Stimulated activated CD4-positive, alpha-beta T cell treated with anti-CD3 and anti-CD28 coated beads, Interleukin-15, amount 100 ng/mL, for 1 hour (primary cell): ENCODE measurements at places on chromosomes 11 and 22.
A peak's percentile ranks its signal among the peaks of the same experiment; 100 is the strongest.

DNA sequence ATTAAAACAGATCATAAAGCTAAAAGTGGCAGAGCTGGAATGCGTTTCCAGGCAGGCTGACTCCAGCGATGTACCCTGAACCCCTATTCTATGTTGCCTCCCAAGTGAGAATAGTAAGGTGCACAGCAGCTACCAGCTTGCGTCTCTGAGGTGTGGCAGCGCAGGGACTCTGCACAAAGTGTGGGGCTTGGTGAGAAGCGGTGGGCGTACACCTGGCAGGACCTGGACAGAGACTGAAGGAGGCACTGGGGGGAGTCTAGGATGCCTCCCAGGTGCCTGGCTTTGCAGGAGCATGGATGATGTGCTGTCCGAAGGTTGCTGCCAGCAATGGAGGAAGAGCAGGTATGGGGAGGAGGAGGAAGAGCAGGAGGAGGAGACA is 42.9 kb downstream of the AMPD3 start:
- no peak for DNase-seq

- no peak for DNase-seq
Measured at GRCh38 chr11:76267556-76267955, 61.3 kb upstream of the WNT11 start.

- no peak for DNase-seq
Measured at GRCh38 chr11:13334034-13334786, 56.6 kb downstream of the BMAL1 start.

DNA sequence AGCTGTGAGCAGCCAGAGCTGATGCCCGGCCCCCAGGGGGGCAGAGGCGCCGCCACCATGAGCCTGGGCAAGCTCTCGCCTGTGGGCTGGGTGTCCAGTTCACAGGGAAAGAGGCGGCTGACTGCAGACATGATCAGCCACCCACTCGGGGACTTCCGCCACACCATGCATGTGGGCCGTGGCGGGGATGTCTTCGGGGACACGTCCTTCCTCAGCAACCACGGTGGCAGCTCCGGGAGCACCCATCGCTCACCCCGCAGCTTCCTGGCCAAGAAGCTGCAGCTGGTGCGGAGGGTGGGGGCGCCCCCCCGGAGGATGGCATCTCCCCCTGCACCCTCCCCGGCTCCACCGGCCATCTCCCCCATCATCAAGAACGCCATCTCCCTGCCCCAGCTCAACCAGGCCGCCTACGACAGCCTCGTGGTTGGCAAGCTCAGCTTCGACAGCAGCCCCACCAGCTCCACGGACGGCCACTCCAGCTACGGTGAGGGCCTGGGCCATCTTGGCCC is 6.1 kb downstream of the CDC42EP1 start:
- DNase-seq: no peak

DNA sequence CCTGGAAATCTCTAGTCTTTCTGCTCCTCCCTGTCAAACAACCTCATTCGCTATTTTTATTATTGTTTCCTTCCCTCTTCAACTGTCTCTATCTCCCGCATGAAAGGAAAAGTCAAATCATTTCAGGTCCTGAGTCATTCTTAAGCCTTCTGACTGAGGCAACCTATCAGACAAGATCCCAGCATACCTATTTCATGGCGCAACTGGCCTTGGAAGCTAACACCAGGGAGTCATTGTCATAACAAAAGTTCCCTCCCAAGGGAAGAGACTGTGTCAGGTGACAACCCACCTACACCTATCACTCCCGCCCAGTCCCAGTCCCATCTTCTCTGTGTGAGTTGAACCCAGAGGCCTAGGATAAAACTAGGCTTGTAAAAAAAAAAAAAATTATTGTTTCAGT is 10.2 kb upstream of the ARHGAP42 start:
- DNase-seq: no peak

DNA sequence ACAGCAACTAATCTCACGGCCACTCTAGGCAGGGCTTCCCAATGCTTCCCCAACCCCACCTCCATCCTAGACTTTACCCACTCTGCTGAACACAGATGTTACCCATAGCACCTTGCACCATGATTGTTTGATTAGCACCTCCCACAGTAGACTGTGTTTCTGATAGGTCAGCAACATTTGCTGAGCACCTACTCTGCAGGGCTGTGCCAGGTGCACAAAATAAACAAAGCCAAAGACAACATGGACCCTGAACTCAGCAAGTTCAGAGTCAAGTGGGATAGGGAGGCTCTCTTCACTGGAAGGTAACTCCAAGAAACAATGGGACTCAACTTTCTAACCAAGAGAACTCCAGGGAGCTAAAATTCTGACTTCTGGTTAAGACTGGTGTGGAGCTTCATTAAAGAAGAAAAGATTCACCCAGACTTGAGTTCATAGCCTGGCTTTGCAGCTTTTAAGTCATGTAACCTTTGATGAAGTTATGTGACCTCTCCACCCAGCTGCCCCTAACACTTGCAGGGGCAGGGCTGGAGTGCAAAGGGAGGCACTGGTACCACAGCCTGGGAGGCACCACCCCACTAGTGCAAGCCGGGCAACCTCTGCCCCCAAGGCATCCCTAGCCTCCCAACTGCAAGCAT is 6.7 kb upstream of the RTN4RL2 start:
- DNase-seq: no peak

GRCh38 chr11:92322225-92322624 is 97.6 kb downstream of the FAT3 start:
- no peak for DNase-seq

DNA sequence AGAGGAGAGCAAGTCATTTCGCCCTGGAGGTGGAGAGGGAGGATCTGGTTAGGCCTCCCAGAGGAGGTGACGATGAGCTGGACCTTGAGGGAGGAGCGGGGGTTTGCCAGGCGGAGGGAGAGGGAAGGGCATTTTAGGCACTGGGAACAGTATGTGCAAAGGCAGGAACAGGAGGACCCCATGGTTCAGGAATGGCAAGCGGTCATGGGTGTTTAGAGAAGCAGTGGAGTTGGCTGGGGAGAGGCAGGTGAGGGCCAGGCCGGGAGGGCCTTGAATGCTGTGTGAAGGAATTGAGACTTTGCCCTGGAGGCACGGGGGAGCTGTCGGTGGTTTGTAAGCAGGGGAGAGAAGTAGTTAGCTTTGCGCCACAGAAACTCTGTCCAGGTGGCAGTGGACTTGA is 10.3 kb downstream of the PRDM11 start:
- DNase-seq: no peak

GRCh38 chr11:12189543-12190235 is 79.3 kb downstream of the MICAL2 start:
- no peak for DNase-seq

DNA sequence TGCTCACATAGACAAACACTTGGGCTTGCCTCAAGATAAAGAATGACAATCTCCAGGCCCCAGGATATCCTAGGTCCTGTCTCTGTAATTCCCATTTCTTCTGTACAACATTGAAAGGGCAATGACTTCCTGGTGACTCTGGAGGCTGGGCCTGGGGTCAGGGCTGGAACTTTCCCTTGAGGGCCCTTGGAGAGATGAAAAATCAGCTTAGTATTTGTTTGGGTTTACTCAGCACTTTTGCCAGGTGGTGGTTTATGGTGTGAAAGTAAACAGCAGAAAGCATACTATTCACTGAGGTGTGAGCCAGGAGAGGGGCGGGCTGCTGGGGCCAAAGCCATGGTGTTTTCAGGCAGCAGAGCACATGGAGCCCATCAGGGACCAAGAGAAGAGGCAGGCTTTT is 214.7 kb upstream of the NARS2 start:
- no peak for DNase-seq

DNA sequence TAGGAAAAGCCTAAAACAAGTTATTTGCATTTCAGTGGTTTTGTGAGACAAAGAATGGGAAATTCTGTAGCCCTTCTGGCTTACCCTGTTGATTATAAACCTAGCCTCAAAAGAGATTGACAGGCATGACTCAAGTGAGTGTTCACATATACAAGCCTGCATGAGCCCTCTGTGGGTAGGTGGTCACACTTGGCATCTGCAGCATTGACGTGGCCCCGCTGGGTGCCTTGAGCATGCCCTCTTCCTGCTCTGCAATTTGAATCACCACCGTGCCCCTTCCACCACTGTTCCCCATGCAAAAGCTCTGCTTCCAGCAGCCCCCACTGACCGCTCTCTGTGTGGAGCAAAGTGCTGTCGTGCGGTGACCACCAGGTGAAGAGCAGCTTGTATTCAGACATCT is 21.0 kb upstream of the ADSL start:
- peak; percentile 31 for DNase-seq

- no peak for DNase-seq
Measured at GRCh38 chr11:68661697-68662603, 22.4 kb upstream of the GAL start.

- DNase-seq: no peak
Measured at GRCh38 chr22:20392983-20393704, 807 bp upstream of the ZNF74 start.

DNA sequence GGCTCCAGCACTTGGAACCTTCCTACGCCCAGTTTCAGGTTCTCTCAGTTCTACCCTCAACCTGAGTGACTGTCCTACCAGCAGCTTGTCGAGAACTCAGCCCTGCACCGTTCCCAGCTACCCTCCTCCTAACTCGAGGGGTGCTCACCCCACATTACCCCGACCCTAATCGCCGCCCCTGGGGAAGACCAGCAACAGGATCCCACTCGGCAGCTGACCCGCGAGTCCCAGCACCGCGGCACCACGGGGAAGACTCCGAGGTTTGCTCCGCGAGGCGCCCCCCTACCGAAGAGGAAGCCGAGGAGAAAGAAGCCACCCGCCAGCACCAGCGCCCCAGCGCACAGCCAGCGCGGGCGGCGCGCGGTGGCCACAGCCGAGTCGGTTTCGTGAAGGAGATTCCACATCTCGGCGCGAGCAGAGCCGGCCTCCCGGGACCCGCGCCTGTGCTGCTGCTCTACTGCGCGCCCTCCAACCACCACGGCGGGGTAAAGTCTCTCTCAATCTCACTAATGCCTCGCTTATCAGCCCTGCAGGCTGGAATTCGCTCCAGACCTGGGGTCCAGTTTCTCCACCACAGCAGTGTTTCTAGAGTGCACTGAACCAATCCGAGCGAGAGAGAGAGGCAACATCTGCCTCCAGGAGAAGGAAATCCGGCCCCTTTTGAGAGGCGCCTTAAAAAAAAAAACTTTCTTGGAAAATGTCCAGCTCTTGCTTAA is at the start of gene FOLH1:
Gene FOLH1, minus strand, starts transcription at position 597 of the 716 bp plus-strand sequence. Its CDS starts 193 bp downstream, at position 404.
- DNase-seq: no peak

DNA sequence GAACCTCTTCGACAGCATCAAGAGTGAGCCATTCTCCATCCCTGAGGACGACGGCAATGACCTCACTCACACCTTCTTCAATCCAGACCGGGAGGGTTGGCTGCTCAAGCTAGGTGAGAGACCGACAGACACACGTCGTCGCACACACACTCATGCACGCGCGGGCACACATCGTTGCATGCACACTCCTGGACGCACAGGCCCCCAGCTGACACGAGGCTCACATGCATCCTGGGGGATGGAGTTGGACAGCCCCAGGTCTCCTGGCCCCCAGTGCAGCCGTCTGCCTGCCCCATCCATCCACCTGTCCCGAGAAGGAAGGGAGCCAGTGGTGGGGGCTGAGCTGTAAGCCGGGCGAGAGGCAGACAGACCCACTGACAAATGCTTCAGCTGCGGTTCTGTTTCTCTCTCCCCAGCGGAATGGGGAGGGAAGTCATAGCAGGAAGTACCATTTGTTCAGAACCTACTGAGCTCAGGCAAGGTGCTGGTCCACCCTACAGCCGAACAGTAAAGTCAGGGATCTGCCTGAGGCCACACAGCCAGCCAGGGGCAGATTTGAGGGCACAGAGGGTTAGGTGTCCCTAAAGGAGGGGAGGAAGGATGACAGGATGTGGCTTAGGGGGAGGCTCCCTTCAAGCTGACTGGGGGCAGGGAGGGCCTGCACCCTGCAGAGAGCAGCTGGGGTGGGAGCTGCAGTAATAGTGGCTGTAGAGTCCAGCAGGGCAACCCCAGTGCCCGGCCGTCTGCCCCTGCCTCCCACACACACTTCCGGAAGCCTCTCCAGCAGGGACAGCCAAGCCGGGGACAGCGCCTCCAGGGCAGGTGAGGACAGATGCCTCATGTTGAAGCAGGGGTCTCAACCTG is 27.1 kb downstream of the CYTH4 start:
- no peak for DNase-seq

GRCh38 chr11:115081972-115082371 is 403.6 kb downstream of the NXPE2 start:
- DNase-seq: no peak

DNA sequence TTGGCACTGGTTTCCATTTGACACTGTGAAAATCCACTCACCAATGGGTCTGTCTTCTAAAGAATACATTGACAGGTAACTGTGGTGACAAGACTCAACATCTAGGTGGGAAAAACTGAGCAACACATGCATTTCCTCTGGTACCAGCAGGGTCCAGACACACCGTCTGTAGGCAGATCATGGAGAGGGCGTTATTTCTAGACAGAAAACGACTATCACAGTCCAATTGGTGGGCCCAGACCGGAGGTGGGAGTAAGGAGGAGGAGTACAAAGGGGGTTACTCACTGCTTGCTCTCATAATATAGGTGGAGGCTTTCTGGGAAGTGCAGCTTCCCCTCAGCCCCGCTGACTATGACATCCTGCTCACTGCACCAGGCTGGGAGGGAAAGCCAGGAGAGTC is 9.9 kb downstream of the OVCH2 start:
- DNase-seq: no peak

DNA sequence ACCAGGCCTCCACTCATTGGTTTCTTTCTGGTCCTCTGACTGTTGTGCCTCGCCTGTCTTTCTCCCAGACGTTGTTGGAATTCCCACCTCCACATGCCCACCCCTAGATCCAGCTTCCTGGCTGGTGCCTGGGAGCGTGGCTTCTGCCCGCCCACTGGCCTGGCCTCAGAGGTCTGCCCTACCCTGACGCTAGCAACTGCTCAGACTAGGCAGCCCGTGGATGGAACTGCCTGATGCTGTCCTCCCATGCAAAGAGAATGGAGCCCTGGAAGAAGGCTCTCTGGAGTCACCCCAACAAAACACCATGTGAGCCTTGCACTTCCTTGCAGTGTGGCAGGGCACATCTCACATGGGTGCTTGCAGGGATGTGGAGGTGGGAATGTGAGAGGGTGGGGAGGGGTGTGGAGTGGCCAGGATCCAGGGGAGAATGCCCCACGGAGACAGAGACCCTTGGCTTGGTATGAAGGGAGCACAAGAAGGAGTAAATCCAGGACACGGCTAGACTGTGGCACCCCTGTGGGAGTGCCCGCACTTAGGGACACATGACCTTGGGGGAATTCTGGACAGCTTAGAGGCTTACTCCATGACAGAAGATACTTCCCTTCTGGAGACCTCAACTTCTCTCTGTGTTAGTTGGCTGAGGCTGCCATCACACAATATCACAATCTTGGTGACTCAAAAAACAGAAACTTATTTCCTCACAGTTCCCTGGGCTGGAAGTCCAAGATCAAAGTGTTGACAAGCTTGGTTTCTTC is 22.5 kb upstream of the ADA2 start:
- DNase-seq: no peak

DNA sequence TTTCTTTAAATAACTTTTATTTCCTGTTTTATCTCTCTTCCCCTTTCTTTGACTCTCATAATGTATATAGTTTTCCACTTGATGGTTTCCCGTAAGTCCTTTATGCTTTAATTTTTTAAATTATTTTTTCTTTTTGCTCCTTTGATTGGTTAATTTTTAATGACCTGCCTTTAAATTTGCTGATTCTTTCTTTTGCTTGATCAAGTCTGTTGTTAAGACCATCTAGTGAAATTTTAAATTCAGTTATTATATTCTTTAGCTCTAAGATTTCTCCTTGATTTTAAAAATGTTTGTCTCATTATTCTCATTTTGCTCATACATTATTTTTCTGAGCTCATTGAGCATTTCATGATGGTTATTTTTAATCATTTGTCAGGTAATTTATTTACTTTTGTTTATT is 718.6 kb downstream of the METTL15 start:
- no peak for DNase-seq
